ENCODE measurements at places on chromosomes 16 and 17.
A peak's percentile ranks its signal among the peaks of the same experiment; 100 is the strongest.

- DNase-seq = peak; percentile 73
These were observed 3.6 kb upstream of the MMP15 start for GRCh38 chr16:58021661-58022551.

- DNase-seq = no peak
These were observed 4.3 kb upstream of the HOXB2 start for GRCh38 chr17:48549281-48549630.

- peak; percentile 93 for DNase-seq
These were observed 45.0 kb upstream of the SMURF2 start for GRCh38 chr17:64707050-64707591.

DNA sequence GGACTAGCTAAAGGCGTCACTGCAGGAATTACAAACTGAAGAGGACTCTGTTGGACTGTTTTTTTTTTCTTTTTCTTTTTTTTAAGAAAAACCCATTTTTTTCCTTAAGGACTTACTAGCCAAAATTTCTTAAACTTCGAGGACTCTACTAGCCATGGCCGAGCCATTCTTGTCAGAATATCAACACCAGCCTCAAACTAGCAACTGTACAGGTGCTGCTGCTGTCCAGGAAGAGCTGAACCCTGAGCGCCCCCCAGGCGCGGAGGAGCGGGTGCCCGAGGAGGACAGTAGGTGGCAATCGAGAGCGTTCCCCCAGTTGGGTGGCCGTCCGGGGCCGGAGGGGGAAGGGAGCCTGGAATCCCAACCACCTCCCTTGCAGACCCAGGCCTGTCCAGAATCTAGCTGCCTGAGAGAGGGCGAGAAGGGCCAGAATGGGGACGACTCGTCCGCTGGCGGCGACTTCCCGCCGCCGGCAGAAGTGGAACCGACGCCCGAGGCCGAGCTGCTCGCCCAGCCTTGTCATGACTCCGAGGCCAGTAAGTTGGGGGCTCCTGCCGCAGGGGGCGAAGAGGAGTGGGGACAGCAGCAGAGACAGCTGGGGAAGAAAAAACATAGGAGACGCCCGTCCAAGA lies 878 bp downstream of the HEXIM1 start:
- peak; percentile 82 for DNase-seq

GRCh38 chr16:67254801-67255552 lies 6.2 kb downstream of the SLC9A5 start:
- no peak for DNase-seq

GRCh38 chr17:56786989-56787482 lies 46.7 kb downstream of the C17orf67 start:
- peak; percentile 80 for DNase-seq

GRCh38 chr17:35244341-35245195 lies 1.7 kb downstream of the SLFN5 start:
- peak; percentile 65 for DNase-seq

- DNase-seq = no peak
These were observed 81.5 kb downstream of the TUBD1 start for GRCh38 chr17:59811209-59811608.

GRCh38 chr17:28717578-28718332 lies at the start of gene RAB34:
RAB34 (minus strand) TSS chr17:28717868; CDS start chr17:28717266, 602 bp downstream.
- DNase-seq = peak; percentile 80

- DNase-seq = no peak
These were observed 5.6 kb downstream of the ALOX12 start for GRCh38 chr17:7001318-7001961.

DNA sequence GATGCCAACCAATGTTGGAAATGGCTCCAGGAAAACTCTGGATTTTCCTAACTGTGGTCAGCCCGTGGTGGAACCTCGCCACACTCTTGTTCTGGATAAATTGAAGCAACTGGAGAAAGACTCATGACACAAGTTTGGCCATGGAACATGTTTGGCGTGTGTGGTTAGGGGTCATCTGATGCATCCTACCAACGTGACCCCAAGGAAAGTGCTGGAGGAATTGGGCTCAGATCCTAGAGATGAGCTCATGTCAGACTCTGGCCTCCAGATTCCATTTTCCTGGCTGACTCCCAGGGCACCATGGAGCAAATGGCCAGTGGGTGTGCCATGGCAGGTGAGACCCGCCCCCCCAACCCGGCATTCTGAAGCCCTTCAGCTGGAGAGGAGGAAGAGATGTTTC lies 58.5 kb downstream of the CACNG5 start:
- peak; percentile 27 for DNase-seq

- DNase-seq = no peak
These were observed 31.8 kb upstream of the MAF start for GRCh38 chr16:79632289-79632688.

GRCh38 chr16:9969580-9969979 lies 212.6 kb downstream of the GRIN2A start:
- no peak for DNase-seq

DNA sequence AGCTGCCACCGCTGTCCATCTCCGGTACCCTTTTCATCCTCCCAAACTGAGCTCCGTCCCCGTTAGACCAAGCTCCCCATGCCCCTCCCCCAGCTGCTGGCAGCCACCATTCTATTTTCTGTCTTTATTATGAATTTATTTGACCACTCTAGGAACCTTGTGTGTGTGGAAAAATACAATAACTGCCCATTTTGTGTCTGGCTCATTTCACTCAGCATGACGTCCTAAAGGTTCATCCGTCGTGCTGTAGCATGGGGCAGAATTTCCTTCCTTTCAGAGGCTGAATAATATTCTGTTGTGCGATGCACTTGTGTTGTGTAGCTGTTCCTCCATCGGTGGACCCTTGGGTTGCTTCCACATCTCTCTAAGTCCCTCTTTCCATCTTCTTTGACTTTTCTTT lies 263.1 kb downstream of the SEC14L1 start:
- no peak for DNase-seq

DNA sequence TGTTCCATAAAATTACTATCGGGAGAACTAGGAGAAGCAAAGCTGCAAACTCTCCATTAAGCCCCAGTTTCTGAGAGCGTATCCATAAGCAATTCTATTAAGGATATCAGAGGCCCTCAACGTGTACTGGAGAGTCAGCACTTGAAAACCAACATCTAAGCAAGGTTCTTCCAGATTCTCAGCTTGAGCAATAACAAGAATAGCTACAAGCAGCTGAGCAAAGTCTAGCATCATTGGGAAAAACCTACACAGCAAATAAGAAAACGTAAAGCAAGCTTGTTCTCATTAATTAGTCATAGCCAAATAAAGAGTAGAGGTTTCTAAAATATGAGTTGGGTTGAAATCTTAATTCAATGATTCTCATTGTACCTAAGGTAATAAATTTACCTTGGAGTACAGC lies 26.9 kb upstream of the COX10 start:
- no peak for DNase-seq

GRCh38 chr17:38448208-38448771 lies 20.0 kb downstream of the ARHGAP23 start:
- no peak for DNase-seq

- DNase-seq = peak; percentile 85
These were observed 9.8 kb upstream of the TBX2 start for GRCh38 chr17:61389670-61390478.

DNA sequence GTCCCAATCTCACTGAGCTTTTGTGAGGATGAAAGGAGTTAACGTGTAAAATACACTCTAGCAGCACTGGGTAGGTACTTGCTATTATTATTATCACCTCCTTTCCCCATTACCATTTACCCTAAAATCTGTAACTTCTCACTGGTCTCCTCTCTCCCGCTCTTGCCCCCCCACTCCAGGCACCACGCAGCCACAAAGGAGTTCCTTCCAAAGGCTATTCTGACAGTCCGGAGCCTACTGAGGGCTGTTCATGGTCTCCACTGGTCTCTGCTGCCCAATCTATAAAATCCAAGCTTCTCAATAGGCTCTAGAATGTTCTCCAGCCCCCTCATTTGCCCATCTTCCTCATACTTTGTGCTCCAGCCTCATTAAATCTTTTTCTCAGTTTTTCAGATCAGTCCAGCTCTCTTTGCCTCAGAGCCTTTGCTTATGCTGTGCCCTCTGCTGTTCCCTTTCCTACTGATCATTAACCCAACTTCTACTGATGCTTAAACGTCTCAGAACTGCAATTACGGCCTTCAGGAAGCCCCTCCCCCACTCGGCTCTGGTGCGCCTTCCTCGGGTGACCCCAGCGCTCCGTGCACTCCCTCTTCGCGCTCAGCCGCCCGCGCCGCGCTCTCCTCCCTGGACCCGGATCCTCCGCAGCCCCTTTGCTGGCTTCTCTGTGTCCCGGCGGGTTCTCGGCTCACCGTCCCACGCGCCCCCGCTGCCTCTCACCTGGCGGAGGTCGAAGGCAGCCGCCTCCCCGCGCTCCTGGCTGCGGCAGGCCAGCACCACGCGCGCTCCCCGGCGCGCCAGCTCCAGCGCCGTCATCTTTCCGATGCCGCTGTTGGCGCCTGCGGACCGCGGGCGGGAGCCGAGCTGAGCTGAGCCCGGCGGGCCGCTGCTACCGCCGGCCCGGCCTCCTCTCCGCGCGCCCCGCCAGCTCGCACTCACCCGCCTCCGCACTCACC lies 737 bp downstream of the DHRS13 start:
- peak; percentile 72 for DNase-seq

DNA sequence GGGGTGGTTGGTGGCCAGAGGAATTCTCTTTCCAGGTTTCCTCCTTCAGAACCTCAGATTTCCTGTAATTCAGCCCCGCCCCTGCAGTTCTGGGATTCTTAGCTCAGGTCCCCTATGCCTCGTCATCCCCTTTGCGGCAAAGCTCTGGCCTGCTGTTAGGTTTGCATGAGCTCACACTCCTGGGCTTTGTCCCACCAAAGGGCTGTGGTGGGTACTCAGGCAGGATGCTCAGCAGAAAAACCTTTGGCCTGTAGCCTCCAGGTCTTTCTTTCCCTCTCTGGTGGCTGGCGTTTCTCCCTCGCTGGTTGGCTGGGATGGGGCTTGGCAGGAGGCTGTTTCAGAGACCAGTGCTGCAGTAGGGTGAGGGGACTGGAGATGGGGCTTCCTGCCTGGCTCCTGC lies 9.6 kb upstream of the PLEKHG4 start:
- no peak for DNase-seq

DNA sequence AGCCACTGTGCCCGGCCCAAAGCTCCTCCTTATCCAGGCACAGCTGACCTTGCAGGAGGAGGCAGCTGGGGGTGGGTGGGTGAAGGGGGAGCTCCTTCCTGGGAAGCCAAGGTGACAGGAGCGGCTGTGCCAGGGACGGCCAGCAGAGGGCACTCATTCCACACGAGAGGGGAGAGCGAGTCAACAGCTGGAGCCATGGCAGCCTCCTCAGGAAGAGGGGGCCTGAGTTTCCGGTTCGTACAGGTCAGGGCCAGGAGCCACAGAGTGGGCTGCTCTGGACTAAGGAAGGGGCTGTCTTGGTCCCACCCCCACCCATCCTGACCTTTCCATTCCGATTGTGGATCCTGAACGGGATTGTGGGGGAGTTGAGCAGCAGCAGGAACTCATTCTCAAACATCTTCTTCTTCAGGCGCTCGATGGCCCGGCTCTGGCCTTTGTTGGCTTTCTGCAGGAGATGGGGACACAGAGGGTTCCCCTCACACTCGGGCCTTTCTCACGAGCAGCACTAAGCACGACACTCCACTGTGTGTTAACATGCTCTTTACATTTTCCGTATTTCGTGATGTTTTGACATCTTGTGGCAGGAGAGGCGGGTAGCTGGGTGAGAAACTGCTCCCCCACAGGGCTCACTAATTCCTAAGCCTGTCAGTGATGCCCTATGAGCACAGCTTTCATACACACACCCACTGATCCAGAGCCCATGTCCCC lies 61.6 kb downstream of the TIMM22 start:
- no peak for DNase-seq

GRCh38 chr16:56683424-56684172 lies 1.3 kb downstream of the MT1X start:
- DNase-seq = no peak

DNA sequence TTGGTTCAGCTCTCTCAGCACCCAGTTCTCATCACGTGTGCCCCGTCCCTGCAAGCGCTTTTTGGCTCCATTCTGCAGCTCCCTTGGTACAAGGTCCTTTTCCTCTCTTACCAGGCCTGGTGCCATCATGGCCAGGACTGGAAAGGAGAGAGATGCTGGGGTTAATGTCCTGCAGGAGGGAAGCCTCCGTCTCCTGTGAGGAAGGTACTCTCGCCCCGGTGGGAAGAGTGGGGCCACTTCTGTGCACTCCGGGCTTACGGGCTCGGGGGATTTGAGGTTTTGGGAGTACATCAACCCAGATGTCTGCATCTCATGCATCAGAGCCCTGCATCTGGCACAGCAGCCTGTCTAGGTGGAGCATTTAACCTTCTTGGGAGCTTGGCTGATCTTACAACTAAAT lies 10.1 kb downstream of the CTRB2 start:
- no peak for DNase-seq

All from AG08396 (cell line).